ENCODE measurements at places on chromosomes 7 and 10.

DNA sequence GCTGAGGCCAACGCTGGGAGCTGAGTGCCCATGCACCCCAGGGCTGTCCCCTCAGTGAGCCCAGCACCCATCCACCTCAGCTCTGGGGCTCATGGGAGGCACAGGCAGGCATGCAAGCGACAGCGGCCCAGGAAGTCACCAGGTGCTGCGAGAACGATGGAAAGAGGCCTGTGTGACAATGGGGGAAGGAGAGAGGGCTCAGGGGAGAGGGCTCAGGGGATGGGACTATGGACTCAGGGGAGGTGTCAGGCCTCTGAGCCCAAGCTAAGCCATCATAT lies 292.5 kb downstream of the WDR37 start:
- H3K36me3 ChIP-seq, result no peaks in the 10 kb centered on the region
- DNase-seq, result no peak
- H3K27ac ChIP-seq, result no peak overlapping the region
- no peaks in the 10 kb centered on the region for H3K4me1 ChIP-seq
- no peaks in the 10 kb centered on the region for H3K27me3 ChIP-seq

DNA sequence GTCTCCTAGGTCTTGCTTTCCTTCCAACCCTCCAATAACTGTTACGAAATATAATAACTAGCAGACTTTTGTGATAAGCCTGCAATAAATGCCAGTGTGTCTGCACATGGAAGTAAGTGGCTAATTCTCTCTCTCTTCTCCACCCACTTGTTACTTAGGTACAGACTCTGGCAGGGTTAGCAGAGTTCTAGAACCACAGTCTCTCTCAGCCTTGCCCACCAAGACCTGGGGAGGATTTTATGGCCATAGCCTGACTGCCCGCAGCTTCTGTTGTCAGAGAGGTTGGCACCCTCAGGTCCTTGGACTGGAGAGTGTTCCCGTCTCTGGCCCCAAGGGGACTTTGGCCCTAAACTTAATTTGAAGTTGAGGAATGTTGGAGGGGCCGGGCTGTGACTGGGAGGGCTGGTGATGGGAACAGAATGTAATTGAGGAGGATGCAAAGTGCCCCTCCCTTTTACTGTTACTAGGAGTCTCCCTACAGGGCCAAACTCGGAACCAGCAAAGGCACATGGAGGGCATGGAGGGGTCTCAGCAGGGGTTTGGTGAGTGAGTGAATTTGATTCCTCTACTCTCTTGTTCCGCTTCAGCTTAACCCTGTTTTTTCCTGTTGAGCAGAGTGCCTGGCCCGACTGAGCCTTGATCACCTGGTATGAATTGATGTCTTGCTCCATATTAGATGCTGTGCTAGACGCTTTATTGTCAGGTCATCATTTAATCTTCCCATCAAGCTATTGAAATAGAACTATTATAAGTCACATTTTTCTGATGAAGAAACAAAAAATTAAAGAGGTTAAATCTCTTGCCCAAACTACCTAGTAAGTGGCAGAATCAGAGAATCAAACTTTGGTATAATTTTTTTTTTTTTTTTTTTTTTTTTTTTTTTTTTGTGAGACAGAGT lies 37.0 kb upstream of the LCOR start:
- peak overlapping the region; percentile 56 for H3K27ac ChIP-seq
- H3K36me3 ChIP-seq, result no peaks in the 10 kb centered on the region
- peaks cover 49% of the 10 kb centered on the region for H3K4me1 ChIP-seq
- no peaks in the 10 kb centered on the region for H3K27me3 ChIP-seq
- H3K4me3 ChIP-seq, result no peak overlapping the region

DNA sequence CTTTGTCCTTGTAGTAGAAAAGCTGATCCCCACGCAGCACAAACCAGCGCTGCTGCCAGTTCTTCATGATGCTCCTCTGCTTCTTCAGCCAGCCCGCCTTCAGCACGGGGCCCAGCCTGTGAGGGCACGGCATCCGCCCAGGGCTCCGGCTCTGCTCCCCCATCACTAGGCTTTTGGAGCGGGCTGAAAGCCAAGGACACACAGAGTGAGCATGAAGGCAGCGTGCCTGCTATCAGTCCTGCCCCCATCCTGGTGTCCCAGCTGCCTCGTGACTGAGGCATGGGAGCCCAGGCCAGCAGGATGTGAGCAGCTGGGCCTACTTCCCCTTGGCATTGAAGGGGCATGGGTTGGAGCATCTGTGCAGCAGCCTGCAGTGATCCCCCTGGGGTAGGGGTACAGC lies 21.9 kb downstream of the ARHGAP22 start:
- no peaks in the 10 kb centered on the region for H3K4me1 ChIP-seq
- no peak overlapping the region for H3K4me3 ChIP-seq
- DNase-seq, result no peak
- H3K36me3 ChIP-seq, result no peaks in the 10 kb centered on the region
- no peak overlapping the region for H3K27ac ChIP-seq

- H3K4me3 ChIP-seq, result no peak overlapping the region
- H3K36me3 ChIP-seq, result no peaks in the 10 kb centered on the region
Observed at GRCh38 chr7:155489862-155490696, 32.1 kb downstream of the EN2 start.

- H3K27me3 ChIP-seq, result no peaks in the 10 kb centered on the region
- no peak overlapping the region for H3K4me3 ChIP-seq
- no peak overlapping the region for H3K27ac ChIP-seq
- peaks cover 14% of the 10 kb centered on the region for H3K4me1 ChIP-seq
- no peaks in the 10 kb centered on the region for H3K36me3 ChIP-seq
- no peak for DNase-seq
Observed at GRCh38 chr10:72250666-72251065, 23.1 kb upstream of the DDIT4 start.

DNA sequence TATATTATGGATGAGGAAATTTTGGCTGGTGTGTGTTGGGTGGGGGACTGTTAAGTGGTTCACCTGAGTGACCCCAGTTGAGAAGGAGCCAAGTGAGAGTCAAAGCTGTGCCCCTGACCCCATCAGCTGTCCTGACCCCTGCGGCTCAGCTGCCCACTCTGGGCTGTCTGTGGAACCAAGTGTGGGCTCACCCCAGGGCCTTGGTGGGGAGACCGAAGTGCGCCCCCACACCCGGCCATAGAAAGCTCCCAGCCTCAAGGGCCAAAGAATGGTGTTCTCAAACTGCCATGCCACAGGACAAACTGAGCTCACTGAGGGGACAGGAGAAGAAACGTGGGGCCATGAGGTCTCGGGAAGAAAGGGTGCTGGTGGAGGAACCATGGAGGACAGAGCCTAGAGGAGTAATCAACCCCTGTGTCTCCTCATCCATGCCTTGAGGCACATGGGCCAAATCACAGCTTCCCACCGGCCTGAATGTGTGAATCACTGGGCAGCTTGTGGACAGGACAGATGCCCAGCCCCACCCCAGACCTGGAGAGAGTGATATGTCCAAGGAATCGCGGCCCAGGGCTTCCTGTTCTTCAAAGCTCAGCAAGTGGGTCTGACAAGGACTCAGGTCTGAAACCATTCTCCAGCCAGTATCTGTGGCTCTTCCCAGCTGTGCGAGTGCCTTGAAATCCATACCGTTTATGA lies 86.2 kb upstream of the CACUL1 start:
- no peak for DNase-seq
- no peaks in the 10 kb centered on the region for H3K4me1 ChIP-seq
- no peaks in the 10 kb centered on the region for H3K36me3 ChIP-seq
- no peak overlapping the region for H3K27ac ChIP-seq
- no peaks in the 10 kb centered on the region for H3K27me3 ChIP-seq

DNA sequence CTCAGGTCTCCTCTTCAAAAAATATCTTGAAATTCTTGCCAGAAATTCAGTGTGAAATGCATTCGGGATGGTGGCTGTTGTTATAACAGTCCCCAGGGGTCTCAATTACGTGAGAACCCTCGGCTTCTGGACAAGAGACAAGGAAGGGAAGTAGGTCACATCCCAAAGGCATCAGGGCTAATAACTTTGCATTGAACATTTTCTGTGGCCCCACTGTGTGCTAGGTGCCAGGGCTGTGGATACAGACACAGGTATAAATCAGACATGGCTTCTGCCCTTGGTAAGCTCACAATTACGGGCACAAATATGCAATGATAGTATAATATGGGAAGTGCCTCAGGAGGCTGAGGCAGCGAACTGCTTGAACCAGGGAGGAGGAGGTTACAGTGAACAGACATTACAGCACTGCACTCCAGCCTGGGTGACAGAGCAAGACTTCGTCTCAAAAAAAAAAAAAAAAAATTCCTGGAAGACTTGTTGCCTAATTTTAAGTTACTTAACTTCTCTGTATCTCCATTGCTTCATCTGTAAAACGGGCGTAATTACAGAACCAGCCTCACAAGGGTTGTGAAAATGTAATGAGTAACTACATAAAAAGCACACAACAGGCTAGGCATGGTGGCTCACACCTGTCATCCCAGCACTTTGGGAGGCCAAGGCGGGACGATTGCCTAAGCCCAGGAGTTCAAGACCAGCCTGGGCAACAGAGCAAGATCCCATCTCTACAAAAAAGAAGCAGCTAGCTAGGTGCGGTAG lies 2.5 kb upstream of the RHBDD2 start:
- peaks cover 6% of the 10 kb centered on the region for H3K4me1 ChIP-seq
- no peaks in the 10 kb centered on the region for H3K36me3 ChIP-seq
- no peak overlapping the region for H3K27ac ChIP-seq
- H3K4me3 ChIP-seq, result no peak overlapping the region
- H3K27me3 ChIP-seq, result no peaks in the 10 kb centered on the region
- no peak for DNase-seq

GRCh38 chr7:105611856-105612775 lies 30.8 kb upstream of the EFCAB10 start:
- DNase-seq, result no peak
- no peak overlapping the region for H3K4me3 ChIP-seq
- H3K4me1 ChIP-seq, result no peaks in the 10 kb centered on the region
- H3K27ac ChIP-seq, result no peak overlapping the region

GRCh38 chr7:44218418-44219201 lies 17.8 kb downstream of the YKT6 start:
- H3K36me3 ChIP-seq, result no peaks in the 10 kb centered on the region
- H3K4me1 ChIP-seq, result no peaks in the 10 kb centered on the region
- no peak overlapping the region for H3K4me3 ChIP-seq
- peak; percentile 34 for DNase-seq
- no peaks in the 10 kb centered on the region for H3K27me3 ChIP-seq

DNA sequence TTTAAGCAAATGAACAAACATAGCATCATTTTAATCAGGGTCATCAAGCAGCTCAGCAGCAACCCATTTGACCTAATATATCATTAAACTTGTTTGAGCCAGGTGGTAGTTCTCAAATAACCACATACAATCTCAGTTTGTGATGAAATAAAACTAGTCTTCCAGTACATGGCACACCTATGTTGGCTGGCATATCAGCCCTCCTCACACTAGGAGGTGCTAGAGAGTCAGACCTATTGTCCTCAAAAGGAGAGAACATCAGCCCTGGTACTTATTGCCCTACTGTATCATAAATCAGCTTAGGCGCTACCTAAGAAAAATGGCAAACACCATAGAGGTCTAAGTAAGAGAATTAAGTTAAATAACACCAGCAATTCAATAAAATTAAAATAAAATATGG lies 81.7 kb downstream of the CABCOCO1 start:
- H3K27ac ChIP-seq, result no peak overlapping the region
- no peaks in the 10 kb centered on the region for H3K27me3 ChIP-seq
- no peaks in the 10 kb centered on the region for H3K36me3 ChIP-seq
- no peak overlapping the region for H3K4me3 ChIP-seq

DNA sequence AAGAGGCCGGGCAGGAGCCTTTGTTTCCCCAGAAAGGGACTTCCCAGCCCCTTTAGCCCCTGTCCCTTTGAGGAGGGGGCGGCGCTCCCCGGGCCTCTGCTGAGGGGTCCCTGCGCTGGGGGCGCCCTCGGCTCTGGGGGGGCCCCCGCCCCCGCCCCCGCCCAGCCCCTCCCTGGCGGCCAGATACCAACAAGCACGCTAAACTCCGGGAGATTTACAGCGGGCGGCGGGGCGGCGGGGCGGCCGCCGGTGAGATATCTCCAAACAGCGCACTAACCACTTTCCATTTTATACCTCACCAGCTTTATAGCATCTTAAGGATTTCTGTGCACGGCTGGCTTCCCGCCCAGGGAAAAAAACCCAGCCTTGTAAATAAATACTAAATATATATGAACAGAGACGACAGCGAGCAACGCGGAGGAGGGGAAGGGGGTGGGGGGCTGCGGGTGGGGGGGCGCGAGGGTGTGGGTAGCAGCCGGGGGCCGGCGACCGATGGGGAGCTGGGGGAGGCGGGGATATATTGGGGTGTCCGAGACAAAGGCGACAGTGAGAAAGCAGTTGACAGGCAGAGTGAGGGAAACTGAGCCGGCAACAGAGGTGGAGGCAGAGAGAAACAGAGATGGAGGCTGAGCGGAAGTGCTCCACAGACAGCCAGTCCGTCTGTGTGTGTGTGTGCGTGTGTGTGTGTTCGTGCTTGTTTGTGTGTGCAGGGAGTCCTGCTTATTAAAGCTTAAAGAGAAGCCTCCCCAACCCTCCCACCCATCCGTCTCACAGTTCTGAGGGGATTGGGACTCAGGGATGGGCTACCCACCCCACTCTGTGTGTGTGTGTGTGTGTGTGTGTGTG lies 85.8 kb downstream of the HIF1AN start:
- no peak for DNase-seq
- H3K27me3 ChIP-seq, result peaks cover 6% of the 10 kb centered on the region
- no peak overlapping the region for H3K27ac ChIP-seq
- H3K36me3 ChIP-seq, result no peaks in the 10 kb centered on the region
- H3K4me1 ChIP-seq, result no peaks in the 10 kb centered on the region

DNA sequence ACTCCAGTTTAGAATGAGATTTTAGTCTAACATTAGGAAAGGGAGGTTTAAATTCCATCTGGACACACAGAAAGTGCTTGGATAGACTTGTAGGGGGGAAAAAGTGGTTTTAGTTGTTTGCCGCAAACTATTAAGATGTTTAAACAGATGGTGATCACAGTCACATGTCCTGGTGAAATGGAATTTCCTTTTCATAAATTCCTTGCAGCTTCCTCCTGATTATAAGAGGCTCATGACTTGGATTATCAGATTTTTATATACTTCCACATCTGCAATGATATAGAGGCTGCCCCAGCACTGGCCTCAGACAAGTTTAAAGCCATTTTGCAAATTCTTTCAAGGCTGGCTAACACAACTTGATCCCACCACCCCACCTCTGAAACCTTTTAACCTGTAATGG lies 106.4 kb upstream of the ARMC3 start:
- DNase-seq, result no peak
- no peaks in the 10 kb centered on the region for H3K27me3 ChIP-seq
- H3K27ac ChIP-seq, result no peak overlapping the region
- peaks cover 31% of the 10 kb centered on the region for H3K4me1 ChIP-seq
- H3K4me3 ChIP-seq, result no peak overlapping the region

- no peaks in the 10 kb centered on the region for H3K36me3 ChIP-seq
- no peaks in the 10 kb centered on the region for H3K4me1 ChIP-seq
- H3K27ac ChIP-seq, result no peak overlapping the region
Observed at GRCh38 chr10:122386514-122386913, 12.0 kb downstream of the PLEKHA1 start.

- H3K4me1 ChIP-seq, result 0 out of 2 replicates have a peak, but pooled peaks cover 6% of the 10 kb centered on the region
- H3K27ac ChIP-seq, result no peak overlapping the region
- no peak for DNase-seq
Observed at GRCh38 chr7:151553356-151553755, 33.7 kb upstream of the RHEB start.

- H3K4me3 ChIP-seq, result no peak overlapping the region
- no peak for DNase-seq
- no peaks in the 10 kb centered on the region for H3K27me3 ChIP-seq
- H3K27ac ChIP-seq, result no peak overlapping the region
Observed at GRCh38 chr10:48478469-48478868, 126.4 kb downstream of the ARHGAP22 start.

Data from Caco-2 (cell line).